Activated CD4-positive, alpha-beta T cell treated with anti-CD3 and anti-CD28 coated beads, Interleukin-2, Interleukin-4, amounts not matched to agents 100 ng/mL and 50 ng/mL, durations not matched to agents 16 hours and 8 hours (primary cell): ENCODE measurements at places on chromosomes 7 and 10.
A peak's percentile ranks its signal among the peaks of the same experiment; 100 is the strongest.

- no peak for DNase-seq
These were observed 3.6 kb upstream of the NOC3L start for GRCh38 chr10:94366382-94366781.

GRCh38 chr7:140263277-140263676 lies 86.5 kb upstream of the KDM7A start:
- DNase-seq, result peak; percentile 64

GRCh38 chr10:121138918-121139317 lies 287.8 kb downstream of the WDR11 start:
- no peak for DNase-seq

DNA sequence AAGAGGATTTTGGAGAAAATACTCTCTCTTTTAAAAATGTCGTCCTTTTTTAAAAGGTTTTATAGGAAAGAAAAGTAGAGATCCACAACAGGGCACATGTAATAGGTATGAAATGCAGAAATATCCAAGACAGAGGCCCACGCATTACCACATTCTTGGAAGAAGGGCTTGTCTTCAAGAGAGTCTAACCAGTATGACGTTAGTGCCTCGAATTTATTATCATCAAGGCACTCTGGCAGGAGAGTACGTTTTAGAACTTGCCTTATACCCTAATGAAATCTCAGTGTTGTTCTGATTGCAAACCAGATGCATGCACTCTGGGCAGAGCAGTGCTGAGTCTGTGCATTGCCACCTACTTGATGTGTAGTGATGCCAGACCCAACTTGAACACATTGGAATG lies 342.6 kb upstream of the NFE2L3 start:
- DNase-seq, result no peak

DNA sequence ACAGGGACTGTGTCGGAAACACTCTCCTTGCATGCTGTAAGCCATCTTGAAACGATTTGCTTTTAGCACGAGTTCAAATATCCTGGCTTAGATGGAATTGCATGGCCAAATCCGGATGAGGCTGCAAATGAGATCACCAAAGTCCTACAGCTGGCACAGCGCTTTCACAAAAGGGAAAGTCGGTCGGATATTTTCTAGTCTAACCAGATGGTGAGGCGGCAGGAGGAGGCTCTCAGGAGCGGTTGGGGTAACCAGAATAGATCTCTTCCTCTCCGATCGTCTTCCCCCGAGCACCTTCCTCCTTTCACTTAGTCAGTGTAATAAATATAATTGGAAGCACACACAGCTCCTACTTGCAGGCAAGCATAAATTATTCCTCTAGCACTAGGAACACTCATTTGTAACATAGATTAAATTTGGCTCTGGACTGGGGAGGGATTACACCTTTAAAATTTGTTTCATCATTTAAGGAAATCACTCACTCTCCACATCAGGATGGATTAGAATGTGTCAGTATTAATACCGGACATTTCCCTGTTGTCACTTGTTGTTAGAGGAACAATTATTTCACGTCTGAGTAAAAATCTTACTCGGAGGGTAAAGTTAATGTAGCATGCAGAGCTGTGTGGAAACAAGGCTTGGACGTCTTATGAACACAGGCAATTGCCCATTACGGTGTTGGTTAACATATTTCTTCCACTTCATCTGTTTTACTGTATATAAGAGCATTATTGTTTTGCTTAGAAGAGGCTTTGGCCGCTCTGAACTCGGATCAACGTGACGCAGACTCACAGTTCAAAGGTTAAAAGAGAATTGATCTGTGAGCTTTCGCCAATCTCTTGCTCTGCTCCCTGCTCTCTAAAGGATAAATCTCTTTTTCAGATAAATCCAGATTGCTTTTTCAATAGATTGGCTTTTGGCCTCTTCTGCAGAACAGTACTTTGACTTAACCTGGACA lies 857.9 kb downstream of the TYW1 start:
- no peak for DNase-seq

GRCh38 chr10:124717041-124717757 lies 27.0 kb downstream of the FAM53B start:
- DNase-seq, result no peak

DNA sequence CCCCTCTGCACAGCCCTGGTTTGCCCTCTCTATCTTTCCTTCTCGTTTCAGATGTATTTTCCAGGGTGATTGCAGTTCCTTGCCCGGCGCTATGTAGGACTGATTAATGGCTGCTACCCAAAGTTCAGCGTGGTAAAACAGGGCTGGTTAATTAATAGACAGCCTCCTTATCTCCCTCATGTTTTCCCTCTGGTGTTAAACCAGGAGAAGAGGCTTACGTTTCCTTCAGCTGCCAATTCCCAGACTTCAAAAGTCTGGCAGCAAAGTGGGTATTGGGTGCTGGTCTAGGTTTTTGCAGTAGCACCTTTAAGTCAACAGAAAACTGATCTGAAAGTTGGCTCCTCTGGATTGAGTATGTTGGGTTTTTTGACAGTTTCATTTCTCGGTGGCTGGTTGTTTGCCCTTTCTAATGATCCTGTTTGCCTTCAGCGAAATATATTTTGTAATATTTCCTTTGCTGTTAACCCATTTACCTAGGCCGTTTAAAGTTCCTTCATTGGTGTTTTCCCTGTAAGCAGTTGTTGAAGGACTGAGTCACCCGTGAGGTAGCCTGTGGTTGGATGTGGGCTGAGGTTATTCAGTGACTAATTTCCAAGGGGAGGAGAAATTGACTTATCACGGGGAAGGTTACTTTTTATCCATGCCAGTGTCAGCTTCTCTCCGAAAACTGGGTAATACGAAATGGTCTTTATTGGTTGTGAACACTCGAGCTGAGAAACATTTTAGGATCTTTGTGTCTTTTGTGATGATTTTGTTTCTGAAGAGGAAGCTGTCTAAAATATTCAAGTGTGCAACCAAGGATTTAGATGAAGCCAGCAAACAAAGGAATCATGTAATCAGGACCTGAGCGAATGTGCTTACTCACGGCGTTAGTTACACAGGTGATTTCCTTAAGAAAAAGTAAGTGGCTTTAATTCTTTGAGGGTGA lies 257.2 kb downstream of the KIAA1217 start:
- peak; percentile 84 for DNase-seq

GRCh38 chr10:55793024-55793423 lies 568.0 kb downstream of the ZWINT start:
- DNase-seq, result no peak

DNA sequence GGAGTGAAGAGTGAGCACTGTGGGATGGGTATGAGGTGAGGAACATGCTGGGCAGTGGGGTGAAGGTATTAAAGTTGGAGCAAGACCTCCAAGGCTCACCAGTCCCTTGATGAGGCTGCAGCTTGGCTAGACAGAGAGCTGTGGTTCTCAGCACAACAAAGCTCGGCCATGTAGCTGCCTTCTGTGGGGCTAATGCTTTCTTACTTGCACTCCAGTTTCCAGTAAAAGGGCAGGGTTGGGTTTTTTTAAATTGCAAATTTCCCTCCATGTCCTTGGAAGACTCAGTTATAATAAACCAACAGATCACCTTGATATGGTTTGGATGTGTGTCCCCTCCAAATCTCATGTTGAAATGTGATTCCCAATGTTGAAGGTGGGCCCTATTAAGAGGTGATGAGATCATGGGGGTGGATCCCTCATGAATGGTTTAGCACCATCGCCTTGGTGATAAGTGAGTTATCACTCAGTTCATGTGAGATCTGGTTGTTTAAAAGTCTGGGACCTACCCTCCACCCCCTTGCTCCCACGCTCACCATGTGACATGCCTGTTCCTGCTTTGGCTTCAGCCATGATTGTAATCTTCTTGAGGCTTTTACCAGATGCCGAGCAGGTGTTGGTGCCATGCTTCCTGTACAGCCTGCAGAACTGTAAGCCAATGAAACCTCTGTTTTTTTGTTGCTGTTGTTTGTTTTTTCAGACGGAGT lies 55.9 kb downstream of the ATXN7L1 start:
- no peak for DNase-seq

GRCh38 chr7:105250706-105251105 lies 138.0 kb downstream of the SRPK2 start:
- no peak for DNase-seq

GRCh38 chr7:72152161-72153131 lies 259.7 kb downstream of the CALN1 start:
- no peak for DNase-seq

DNA sequence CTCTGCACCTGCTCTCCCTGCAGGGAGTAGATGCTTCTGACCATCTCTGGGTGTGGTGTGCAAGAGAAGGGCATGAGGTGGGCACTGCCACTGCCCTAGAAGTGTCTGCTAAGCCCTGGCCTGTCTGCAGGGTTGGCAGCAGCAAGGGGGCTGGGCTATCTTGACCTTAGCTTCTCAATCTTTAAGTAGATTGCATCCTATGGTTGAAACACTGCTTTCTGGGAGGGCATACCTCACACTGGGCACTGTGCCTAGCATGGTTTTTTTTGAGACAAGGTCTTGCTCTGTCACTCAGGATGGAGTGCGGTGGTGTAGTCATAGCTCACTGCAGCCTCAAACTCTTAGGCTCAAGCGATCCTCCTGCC lies 54.9 kb downstream of the CLIP2 start:
- DNase-seq, result no peak

DNA sequence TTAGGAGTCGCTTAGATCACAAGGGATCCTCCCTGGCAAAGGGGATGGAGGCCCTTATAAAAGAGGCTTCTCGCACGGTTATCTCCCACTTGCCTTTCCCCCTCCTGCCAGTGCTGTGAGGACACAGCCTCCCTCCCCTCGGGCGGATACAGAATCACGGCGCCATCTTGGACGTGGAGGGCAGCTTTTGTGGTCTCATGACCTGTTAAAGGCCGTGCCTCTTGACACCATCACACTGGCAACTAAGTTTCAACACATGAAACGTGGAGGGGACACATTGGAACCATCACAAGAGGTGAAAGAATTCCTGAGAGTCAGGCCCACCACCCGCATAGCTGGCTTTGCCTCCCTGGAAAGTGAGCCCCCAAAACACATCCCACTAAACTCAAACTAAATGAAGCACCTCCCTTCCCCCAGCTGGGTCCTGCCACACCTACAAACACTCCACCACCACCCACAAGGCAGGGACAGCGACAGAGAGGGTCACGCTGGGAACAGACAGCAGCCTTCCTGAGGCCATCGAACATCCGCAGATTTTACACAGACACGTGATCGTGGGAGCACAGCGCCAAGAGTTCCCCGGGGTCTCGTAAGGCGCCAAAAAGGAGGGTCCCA lies 110.6 kb downstream of the TCERG1L start:
- DNase-seq, result no peak

DNA sequence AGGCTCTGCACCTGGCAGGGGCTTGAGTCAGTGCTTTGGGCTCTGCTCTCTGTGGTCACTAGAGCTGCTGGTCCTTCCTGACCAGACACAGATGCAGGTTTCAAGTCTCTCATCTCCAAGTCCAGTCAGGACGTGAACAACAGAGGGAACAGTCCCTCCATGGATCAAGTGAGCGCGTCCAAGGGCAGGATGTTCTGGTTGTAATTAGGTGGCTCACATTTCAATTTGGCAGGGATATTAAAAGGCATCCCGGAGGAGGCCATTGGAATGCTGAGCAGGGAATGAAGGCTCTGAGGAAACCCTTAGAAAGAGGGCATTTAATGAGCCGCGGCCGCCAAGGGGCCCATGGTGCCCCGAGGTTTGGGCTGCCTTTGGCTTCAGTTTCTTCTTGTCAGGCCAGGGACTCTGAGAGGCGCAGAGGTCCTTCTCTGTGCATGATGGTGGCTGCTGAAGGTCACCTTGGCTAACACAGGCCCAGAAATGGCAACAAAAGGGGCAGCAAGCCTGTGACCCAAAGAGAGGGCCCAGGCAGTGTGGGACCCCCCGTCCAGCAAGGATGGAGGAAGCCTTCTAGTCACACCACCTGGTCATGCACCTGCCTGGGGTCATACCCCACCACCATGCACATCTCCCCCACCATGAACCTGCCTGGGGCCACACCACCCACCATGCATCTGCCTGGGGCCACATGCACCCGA lies 30.7 kb upstream of the INPP5A start:
- no peak for DNase-seq

DNA sequence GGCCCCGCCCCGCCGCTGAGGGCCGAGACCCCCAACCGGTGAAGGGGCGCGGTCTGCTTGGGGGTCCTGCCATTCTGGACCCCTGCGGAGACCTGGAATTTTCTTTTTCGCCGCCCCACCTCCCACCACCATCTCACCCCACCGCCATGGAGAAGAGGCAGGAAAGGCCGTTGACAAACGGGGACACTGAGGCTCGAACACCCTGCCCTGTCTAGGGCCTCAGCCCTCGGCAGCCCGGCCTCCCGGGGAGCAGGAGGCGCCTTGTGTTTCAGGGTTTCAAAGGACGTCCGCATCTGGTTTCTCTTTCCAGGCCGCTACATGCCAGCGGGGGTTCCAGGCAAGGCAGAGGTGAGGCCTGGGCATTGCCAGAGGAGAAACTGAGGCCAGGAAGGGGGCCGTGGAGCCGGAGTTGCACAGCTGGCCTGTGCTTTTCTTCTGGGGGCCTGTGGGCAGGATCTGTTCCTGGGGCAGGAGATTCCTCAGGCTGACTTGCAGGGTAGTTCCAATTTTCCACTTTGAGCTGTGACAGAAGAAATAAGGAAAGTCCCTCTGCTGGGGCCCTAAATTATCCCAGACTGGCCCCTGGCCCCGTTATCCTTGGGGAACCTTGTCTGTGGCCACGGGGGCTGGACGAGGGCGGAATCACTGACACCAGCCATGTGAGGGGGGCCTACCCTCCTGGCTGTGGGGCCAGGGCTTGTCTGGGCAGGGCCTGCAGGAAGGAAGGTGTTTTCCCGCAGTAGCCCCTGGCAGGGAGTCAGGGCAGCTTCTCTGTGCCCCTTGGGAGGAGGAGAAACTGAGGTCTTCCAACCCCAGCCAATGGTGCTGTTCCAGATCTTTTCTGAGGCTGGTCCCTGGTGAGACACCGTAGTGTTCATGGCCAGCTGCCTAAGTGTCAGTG lies 900 bp upstream of the MICALL2 start:
- no peak for DNase-seq

DNA sequence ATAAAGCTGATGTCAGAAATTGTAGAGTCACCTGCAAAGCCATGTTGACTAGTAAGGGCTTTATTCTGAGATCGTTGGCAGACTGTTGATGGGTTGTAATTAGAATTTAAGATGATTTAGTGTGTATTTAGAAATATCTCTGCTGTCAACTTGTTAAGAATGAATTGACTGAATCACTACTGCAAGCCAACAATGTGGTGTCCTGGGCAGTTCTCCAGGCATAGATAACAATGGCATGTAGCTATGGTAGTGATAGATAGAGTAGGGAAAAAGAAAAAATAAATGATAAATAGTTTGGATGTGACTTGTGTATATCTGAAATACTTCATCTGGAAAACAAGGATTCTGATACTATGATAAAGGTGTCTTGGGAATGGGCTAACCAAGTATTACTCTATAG lies 640.2 kb downstream of the ARL4A start:
- DNase-seq, result no peak
